ENCODE measurements at places on chromosomes 1 and 21. TPM values are rescaled to one million over a fixed set of nuclear protein-coding genes. Genes with fewer than 3 reads are reported as not detected.
A peak's percentile ranks its signal among the peaks of the same experiment; 100 is the strongest.

The SYT14 gene
- not detected for total RNA-seq

The USP21 gene
- 62.0 TPM for total RNA-seq

- DNase-seq = no peak
Observed at GRCh38 chr1:54391450-54392209, 14.6 kb downstream of the SSBP3 start.

- no peak for DNase-seq
Observed at GRCh38 chr1:164648636-164649035, 89.7 kb downstream of the PBX1 start.

- DNase-seq = no peak
Observed at GRCh38 chr1:183810756-183811544, 6.0 kb downstream of the RGL1 start.

GRCh38 chr1:13927736-13928135 is 227.7 kb downstream of the PRDM2 start:
- no peak for DNase-seq

GRCh38 chr1:205255941-205256780 is 28.4 kb downstream of the TMCC2 start:
- DNase-seq = peak; percentile 76

DNA sequence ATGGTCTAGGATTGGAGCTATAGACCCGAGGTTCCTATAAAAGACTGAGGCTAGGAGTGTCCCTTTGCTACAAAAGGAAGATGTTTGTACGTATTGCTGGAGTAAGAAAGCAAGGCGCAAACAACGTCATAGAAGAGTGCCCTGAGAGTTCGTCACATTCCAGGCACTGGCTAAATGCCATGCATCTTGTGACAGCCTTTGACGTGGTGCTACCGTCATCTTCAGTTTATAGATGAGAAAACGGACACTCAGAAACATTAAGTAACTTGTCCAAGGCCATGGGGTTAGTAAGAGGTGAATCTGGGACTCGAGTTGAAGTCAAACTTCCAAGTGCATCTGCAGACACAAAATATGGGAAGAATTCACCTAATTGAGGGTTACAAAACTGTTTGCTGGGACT is 104.2 kb upstream of the SLC45A1 start:
- no peak for DNase-seq

- DNase-seq = no peak
Observed at GRCh38 chr1:231278100-231278790, 37.2 kb downstream of the GNPAT start.

All from CD4-positive, alpha-beta memory T cell (primary cell).